T follicular helper cell (primary cell): ENCODE measurements at places on chromosomes 12 and 14.

DNA sequence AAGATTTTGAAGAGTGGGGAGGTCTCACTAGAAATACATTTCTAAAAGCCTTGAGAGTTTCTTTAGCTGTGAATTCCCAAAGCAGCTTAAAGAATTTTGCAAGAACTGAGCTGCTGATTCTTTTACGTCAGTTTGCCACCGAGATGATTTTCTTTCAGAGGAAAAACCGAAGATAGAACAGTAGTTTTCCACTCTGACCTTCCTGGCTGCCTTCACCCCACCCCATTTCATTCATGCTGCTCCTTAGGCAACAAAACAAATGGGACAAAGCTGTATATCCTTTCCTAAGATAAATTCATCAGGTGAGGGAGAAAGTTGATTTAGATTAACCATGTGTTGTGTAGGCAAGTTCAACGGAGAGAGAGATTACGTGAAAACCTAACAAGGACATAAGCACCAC lies 947.0 kb downstream of the GALC start:
- no peak for DNase-seq

DNA sequence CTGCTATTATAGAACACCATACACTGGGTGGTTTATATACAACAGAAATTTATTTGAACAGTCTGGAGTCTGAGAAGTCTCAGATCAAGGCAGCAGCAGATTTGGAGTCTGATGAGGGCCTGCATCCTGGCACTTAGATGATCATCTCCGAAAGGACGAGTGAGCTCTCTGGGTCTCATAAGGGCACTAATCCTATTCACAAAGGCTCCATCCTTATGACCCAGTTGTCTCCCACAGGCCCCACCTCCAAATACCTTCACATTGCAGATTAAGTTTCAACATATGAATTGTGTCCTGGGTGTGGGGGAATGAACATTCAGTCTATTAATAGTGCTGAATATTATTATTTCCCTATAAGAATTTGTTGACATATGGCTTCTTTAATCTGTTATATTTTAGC lies 53.6 kb downstream of the FBXO34 start:
- DNase-seq: no peak

DNA sequence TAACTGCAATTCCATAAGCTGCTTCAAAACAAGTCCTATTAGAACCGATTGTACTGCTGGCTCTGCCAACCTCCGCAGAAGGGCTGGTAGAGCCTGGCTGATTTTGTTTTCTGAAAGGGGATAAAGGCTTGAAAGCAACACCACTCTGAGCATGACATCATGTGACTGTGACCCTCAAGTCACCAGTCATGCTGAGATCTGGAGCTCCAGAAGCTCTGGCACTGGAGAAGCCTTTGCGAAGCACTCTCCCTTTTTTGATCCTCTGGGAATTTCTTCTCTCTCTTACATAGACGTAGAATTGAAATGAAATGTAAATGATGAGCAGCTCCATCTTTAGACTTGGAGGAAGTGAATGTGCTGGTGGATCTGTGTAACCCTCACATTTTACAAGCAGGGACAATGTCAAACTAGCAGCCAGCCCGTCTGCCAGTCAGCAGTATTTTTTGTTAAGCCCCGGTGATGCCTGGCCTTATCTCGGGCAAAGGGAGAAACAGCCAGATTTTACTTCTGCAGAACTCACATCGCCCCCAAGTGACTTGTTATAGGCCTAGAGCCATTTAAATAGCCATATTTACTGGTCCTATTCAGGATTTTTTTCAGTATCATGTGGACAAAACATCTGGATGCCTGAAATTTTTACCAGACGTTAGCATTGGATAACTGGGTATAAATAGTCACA lies 112.1 kb upstream of the NPAS3 start:
- no peak for DNase-seq

- DNase-seq: peak; percentile 42
These were observed 7.8 kb downstream of the ZDHHC22 start for GRCh38 chr14:77133720-77134338.

DNA sequence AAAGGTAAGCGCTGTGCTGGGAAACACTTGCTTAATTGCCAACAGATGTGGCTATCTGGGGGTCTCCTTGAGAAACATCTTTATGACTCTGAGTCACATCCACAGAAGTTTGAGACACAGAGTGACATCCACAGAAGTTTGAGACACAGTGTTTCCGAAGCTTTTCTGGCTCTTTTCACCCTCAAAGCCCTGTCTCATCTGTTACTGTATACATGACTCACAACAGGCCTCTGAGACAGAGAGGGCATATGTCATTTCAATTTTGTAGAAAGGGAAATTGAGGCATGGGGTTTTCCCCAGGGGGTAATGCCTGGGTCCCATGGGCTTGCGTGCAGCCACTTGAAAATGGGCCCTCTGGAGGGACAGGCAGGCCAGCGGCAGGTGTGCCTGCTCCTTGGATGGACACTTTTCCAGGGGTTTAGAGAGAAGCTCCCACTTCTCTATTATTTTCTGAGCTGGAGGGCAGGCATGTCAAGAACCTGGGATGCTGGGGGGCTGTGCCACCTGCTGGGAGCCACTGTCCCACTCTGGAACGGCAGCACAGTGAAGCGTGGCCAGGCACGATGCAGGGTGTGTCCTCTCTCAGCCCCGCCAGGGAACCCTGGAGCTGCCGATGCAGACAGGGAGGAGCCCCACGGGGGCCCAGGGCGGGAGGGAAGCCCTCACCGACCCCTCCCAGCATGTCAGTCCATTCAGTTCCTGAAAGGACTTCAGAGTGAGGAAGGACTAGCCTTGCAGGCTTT lies 111.3 kb upstream of the FKBP4 start:
- no peak for DNase-seq

DNA sequence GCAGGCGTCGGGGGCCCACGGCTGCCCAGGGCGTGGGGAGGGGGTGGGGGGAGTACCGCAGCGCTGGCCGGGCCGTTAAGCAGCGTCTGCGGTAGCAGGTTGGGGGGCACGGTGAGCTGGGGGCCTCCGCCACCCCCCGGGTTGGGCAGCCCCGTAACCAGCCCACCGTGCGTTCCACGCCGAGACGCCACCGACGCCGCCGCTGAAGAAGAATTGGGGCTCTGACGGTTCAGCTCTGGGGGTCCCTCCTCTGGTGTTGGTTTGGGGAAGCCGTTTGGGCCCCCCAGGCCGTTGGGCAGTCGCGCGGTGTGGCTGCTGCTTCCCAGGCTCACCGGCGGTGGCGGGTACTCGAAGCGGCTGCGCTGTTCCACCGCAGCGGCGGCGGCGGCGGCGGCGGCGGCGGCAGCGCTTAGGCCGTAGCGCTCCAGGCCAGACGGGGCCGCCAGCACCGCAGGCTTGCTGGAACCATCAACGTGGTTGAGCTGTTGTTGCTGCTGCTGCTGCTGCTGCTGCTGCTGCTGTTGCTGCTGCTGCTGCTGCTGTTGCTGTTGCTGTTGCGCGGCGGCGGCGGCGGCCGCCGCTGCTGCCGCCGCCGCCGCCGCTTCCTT lies 1.5 kb downstream of the IRF2BPL start:
- peak; percentile 50 for DNase-seq

DNA sequence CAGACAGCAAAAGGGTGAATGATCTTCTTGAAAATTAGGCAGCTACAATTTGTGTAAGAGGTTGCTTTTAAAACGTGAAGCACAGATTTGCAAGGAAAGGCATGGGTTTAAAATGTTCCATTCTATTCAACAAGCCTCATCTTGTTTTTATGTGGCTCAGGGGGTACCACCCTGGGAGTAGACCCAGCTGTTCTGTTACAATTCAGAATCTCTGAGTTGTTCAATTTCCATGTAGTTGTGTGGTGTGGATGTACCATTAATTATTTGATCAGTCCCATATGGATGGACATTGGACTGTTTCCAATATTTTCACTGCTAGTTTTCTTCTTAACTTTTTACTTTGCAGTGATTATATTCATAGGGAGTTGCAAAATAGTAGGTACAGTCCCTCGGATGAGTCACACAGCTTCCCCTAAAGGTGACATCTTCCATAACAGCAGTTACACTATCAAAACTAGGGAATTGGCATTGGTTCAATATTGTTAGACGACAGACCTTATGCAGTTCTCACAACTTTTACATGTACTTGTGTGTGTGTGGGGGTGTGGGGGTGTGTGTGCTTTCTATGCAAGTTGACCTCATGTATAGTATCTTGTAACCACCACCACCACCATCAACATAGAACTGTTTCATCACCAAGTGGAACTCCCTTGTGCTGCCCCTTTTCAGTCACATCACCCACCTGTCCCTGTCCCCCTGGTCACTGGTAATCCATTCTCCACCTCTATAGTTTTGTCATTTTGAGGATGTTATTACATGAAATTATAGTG lies 59.0 kb upstream of the CAPRIN2 start:
- no peak for DNase-seq

- peak; percentile 36 for DNase-seq
These were observed 10.3 kb downstream of the TBPL2 start for GRCh38 chr14:55430024-55430690.
